ENCODE measurements at places on chromosomes 3 and 15.
A peak's percentile ranks its signal among the peaks of the same experiment; 100 is the strongest.

DNA sequence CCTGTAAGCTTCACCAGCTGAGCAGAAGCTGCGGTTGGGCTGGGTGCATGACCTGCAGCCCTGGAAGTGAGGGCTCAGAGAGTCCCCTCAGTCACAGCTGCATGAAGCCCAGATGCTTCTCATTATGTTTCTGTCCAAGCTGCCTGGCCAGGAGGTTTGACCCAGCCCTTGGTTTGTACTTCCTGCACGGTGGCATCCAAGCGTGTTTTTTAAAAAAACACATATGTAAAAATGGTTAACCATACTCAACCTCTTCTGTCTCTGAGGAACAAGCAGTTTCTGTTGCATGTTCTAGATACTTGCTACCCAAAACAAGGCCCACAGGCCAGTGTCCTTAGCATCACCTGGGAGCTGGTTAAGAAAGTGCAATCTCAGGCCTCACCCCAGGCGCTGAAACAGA, 76.0 kb upstream of the ATP10A start:
- DNase-seq, result no peak

- no peak for DNase-seq
These were observed 1.1 kb upstream of the PLSCR2 start for GRCh38 chr3:146470425-146470990.

DNA sequence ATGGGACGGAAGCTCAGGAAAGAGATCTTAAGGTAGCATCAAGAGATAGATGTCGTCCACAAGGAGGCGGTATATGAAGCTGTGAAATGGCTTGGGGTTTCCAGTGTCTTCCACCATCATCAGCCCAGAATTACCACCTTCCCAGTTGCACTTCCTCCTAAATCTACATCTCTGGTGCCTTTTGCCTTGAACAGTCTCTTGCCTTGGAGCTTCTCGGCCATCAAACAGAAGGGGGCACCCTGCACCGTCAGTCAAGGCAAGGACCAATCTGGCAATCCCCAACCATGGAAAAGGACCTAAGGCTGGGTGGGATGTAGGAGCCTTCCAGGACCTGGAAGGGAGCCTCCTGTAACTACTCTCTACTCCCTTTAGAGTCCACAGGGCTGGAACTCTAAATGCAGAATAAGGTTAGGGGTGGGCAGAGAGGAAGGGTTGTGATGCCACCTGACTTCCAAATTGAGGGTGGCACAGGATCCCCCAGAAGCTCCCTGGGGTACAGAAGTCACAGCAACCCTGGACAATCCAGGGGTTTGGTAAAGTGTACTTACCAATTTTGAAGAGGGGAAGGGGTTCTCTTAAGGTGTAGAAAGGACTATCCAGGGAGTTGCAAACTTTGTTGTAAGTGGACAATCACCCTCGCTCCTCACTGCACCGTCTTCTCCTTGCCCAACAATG, 1.0 kb upstream of the RYR3 start:
- DNase-seq, result peak; percentile 48

DNA sequence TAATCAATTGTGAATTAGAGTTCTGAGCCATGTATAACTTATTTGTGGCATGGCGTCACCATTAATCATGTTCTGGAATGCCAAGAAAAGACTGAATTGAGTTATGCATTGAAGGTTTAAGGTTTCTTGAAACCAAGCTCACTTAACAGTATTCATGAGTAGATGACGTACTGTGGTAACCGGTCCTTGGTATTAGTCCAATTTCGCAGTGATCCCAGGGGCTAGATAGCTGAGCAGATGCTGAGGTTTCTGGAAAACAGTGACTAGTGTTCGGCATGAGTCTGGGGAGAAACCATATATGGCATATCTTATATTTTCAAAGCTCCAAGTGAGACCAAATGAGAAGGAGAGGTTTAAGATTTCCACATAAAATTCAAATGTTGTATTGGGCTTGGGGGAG, 218.3 kb upstream of the LYSMD4 start:
- DNase-seq, result no peak

GRCh38 chr3:172341482-172342059, 106.7 kb downstream of the GHSR start:
- DNase-seq, result peak; percentile 77

GRCh38 chr3:36606871-36607765, 157.2 kb downstream of the DCLK3 start:
- DNase-seq, result no peak

DNA sequence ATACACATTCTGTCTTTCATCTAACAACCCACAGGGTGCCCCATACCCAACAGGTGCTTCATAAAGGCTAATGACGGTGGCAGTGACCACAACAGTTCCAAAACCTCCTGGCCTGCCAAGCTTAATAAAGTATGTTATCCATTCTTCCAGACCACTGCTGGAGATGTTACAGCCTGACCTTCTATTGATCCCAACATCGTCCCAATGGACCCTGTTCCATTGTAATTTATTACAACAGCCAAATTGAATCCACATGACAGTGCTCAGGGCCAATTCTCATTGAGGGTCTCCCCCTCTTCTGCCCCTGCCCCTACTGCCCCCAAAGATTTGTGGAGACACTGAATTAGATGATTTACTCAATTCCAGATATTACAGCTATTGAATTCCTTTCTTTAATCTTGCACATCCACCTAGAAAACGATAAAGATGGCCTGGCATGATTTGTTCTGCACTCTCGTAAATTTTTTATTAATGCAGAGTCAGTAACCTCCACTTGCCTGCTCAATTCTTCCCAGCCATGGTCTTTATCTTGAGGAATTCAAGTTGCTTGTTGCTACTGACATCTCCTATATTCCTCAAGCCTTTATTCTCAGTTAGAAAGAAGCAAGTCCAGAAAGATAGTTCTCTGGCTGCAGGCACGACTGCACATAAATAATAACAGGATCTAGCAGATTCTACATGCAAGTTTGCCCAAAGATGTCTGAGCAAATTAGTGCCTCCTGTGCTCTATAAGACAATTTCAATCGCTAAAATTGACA, 407.6 kb downstream of the ERC2 start:
- DNase-seq, result no peak

- DNase-seq, result no peak
These were observed 85.0 kb upstream of the PRTG start for GRCh38 chr15:55827955-55828354.

GRCh38 chr3:149507491-149508324, 33.2 kb downstream of the TM4SF4 start:
- no peak for DNase-seq
